Right cardiac atrium (tissue), 5 donors: ENCODE measurements at places on chromosomes 3 and 15.

DNA sequence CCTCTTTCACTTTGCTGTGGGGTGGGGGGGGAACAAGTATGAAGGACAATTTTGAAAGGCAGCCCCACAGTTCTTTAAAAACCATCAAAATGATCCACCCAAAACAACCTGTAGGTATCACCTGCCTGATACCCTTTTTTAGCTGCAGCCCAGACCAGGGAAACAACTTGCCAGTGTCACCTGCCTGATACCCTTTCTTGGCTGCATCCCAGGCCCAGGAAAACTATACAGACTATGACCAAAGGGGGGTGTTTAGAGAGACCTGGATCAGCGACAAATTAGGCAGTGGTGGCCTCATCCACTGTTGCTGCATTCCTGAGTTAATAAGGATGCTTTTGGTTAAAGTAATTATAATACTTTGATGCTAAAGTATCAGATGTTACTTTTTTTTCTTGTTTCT is 122.0 kb downstream of the VPS13C start:
- no peak for DNase-seq

DNA sequence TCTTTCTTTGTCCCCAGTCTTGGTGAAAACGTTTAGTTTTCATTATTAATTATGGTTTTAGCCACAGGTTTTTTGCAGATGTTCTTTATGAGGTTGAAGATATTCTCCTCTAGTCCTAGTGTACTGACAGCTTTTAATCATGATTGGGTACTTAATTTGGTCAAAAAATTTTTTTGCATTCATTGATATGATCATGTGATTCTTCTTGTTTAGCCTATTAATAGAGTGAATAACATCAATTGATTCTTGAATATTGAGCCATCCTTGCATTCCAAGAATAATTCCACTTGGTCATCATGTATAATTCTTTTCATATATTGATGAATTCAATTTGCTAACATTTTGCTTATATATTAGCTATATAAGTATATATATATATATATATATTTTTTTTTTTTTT is 46.1 kb downstream of the IL16 start:
- DNase-seq, result no peak

- DNase-seq, result no peak
These were observed 29.9 kb upstream of the GNB5 start for GRCh38 chr15:52220937-52221660.

- no peak for DNase-seq
These were observed 69.9 kb upstream of the GATM start for GRCh38 chr15:45448066-45448915.

DNA sequence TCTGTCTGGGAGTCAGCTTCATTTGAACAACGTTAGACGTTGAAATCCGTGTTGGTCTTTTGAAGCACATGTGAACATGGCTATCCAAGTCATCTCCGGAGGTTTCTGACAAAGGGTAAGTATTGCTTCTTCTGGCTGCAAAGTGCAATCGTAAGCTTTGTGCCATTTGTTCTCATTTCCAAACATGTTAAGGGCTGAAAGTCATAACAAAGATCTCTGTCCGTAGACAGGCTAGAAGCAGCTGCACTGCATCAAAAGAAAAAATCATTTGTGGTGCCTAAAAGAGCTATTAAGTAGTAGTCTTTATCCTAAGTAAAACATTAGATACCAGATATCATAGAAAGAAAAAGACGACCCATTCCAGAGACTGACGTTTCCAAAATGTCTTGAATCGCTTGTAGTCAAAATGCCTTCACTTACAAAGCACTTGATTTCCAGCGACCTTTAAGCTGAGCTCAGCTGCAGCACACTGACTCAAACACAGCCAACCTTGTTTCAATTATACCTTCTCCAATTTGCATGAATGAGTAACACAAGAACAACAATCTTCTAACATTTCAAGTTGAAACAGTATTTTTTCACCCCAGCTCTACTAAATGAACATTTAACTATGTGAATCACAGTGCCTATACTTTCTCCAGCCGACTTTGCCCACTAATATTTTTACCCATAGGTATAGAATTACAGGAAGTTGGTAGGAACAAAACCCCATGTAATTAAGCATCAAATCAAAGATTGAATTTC is 76.6 kb downstream of the NEDD4 start:
- DNase-seq, result no peak

DNA sequence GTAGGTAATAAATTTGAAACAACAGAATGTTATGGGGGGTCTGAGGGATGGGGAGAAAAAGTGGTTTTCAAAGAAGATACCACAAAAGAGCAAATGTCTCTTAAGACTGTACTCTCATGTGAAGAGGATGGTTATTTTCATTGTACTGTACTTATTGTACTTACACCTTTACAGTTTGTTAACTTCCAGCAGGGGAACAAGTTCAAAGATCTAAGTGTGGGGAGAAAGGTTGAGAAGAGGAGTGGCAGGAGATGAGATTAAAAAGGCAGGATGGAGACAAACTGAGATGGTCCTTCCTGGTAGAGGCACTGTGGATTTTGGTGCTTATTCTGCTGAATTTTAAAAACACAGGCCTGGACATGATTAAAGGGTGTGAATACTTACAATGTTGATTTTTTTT is 5.4 kb upstream of the ZCWPW2 start:
- DNase-seq, result no peak
